Suppressor macrophage treated with lipopolysaccharide for 4 hours (primary cell): ENCODE measurements at places on chromosomes 6 and 20.

- no peak for DNase-seq
Observed at GRCh38 chr6:147643341-147644200, 135.1 kb downstream of the SAMD5 start.

DNA sequence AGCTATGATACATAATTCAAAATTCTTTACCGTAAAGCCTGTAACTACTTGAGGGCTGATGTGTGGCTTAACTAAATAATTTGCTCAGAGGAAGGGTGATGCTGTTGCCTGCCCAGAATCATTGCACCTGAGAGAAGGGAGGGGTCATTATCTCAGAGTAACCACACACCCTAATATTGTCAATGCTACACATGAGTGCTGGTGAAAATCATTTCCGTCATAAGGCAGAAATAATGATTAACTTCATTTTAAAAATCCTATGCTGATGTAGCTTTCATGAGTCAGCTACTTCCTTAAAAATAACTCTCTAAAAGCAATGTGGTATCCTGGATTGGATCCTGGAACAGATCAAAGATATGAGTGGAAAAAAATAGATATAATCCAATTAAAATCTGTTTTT, 146.4 kb upstream of the FAM83B start:
- DNase-seq: no peak

DNA sequence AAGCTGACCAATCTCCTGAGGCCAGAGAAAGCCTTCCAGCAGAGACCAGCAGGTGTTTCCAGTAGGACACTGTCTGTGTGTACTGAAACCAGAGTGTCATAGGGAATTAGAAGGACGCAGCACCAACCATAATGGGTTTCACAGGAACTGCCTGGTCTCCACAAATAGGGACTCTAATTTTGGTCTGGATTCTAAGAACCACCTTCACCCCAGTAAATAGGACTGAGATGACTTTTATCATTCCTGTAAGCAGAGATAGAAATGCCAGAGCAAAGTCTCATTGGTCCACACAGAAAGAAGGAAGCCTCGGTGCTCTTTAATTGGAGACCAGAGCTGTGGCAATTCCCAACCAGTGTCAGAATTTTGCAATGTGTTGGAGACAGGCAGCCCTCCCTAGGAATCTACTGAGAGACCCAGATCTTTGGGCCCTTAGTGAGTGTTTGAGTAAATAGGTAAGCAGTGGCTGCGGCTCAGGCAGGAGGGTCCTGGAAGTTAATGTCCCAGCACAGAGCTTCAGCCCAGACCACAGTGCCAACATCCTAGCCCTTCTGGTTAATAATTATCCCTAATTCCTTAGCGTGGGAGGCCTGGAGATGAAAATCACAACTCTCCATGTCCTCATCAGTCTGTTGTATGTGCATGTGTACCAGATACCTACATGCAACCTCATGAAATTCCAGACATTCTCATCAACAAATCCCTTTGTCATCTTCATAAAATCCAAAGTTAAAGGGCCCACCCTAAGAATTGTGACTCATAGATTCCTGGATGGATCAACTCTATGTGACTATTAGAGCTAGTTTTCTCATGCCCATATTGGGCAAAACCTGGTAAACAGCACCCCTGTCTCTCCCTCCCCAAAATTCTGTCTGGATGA, 81.2 kb downstream of the UNC5CL start:
- no peak for DNase-seq

GRCh38 chr6:2266841-2267240, 21.4 kb upstream of the GMDS start:
- no peak for DNase-seq

- DNase-seq: peak; percentile 16
Observed at GRCh38 chr20:56440346-56441007, 27.9 kb upstream of the RTF2 start.
